ENCODE measurements at places on chromosomes 2 and 18.

DNA sequence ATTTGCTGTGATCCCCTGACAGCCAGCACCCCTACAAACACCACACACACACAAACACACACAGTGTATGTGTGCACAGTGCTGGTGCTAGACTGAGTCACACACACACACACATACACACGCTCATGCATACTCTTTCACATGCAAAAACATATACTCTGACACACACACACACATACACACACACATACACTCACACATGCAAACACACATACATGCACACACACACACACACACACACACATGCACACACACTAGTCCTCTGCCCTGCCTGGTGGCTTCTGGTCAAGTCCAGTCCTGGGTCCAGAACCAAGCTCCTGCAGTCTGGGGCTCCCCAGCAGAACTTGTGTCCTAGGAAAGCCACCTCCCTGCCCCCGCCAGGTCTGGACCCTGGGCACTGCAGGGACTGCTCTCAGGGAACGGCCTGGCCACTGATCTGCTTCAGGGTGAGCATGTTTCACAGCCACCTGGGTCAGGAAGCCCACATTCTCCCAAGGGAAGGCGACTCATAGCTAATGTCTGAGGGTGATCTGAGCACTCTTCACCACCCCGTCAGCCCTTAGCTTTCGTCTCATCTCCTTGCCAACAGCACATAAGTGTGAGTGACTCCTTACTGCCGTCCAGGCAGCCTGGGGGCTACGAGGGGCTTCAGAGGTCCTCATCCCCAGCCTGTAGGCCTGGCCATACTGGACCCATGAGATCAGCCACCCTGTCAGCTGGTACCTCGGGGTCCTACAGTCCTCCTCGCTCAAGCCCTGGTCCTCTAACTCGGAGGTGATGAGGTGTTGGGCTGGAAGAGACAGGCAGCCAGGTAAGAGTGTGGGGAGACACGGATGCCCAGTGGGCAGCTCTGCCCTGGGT, 88.1 kb downstream of the MCFD2 start:
- DNase-seq, result no peak

DNA sequence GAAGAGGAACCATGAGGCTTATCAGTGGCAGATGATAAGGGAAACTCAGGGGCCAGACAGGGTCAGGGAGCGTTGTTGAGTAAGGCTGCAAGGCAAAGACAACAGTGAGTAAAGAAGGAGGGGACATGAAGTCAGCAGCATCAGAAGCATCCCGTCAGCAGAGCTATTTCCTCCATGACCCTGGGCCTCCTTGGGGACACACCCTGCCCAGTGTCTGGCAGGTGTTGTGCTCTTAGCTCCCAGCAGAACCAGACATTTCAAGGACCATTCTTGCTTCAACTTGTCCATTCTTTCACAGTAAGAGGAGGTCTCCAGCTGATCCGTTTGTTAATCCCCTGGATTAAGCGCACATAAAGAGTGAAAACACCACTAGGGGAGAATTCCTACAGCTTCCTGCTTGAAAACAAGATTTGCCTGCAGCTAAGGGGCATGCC, 88.7 kb upstream of the MEIS1 start:
- no peak for DNase-seq

- no peak for DNase-seq
Measured at GRCh38 chr2:148719941-148720436, 75.4 kb downstream of the EPC2 start.

- DNase-seq, result no peak
Measured at GRCh38 chr18:22311301-22311700, 106.4 kb downstream of the CTAGE1 start.

- DNase-seq, result no peak
Measured at GRCh38 chr2:137190411-137191195, 425.3 kb downstream of the THSD7B start.

DNA sequence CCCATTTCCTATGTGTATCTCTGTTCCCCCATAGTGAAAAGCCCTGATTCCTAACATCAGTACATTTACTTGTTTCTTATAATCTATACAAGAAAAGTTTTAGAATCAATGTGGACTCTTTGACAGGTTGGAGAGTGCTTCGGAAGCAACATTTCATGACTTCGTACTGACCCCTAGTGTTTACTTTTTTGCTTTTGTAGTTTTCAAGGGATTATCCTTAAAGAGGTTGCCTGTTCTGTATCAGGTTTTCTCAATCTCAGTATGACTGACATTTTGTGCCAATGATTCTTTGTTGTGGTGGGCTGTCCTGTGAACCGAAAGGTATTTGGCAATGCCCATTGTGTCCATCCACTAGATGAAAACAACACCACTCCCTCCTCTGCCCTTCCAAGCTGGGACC, 43.3 kb upstream of the SERPINB2 start:
- DNase-seq, result no peak

DNA sequence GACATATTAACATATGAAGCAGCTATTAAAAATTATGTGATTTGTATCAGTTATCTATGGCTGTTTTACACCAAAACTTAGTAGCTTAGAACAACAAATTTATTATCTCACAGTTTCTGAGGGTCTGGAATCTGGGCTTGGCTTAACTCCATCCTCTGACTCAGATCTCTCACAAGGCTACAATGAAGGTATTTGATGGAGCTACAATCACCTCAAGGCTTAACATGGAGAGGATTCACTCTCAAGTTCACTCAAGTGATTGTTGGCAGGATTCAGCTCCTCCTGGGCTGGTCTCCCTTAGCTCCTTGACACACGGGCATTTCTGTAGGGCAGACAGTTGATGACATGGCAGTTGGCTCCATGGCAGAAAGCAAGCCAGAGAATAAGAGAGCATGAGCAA, 133.0 kb upstream of the SLC14A2 start:
- no peak for DNase-seq

DNA sequence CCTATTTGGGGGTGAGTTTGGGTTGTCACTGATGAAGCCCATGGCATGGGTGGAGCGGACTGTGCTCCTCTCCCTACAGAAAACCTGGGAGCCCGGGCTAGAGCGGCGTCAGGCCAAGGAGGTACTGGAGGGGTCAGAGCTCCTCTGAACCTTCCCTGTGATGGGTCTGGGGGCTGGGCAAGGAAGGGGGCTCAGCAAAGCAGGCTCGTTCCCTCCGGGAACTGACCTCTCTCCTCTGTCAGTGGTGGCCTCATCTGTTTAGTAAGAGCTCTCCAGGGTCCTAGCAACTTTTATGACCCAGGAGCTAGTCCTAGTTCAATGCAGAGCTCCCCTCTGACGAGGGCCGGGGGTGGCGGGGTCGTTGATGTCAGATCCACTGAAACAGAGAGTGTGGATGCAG, 62.4 kb upstream of the OTOF start:
- DNase-seq, result no peak

DNA sequence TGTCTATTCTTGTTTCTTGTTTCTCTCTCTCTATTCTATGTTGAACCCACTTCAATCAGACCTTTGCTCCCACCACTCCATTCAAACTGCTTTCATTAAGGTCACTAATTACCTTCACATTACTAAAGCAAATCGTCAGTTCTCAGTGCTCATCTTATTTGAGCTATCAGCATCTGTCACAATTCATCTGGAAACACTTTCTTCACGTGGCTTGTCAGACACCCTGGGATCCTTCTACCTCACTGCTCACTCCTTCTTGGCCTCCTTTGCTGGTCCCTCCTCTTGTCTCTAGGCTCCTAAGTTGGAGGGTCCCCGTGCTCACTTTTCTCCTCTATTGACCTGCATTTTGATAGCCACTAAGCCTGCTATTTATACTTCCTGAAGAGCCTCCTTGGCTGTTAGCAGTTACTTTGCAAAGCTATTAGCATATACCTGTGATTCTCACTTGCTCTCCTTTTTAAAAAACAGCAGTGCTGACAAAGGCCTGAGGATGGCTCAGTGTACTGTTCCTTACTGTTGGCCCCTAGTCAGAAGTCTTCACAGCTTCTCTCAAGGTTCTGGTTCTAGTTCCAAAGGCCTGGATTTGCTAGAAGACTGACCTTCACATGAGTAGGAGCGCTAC, 80.2 kb downstream of the PLEKHM3 start:
- DNase-seq, result no peak

DNA sequence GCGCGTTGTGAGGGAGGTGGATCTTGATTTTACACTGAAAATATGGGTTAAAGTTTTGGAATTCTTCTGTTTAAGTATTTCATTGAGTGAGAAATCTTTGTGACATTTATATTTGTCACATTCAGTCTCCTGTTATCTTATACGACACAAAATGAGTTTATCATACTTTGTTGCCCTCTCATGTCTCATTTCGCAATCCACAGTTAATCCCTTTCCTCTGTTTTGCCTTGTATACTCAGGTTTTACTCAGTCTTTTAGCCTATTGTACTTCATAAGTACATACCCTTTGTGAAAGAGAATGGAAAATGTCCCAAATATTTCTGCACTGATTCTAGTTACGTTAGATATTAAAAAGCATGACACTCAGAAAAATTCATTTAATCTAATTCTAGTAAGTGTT, 142.7 kb downstream of the ATP9B start:
- DNase-seq, result no peak

DNA sequence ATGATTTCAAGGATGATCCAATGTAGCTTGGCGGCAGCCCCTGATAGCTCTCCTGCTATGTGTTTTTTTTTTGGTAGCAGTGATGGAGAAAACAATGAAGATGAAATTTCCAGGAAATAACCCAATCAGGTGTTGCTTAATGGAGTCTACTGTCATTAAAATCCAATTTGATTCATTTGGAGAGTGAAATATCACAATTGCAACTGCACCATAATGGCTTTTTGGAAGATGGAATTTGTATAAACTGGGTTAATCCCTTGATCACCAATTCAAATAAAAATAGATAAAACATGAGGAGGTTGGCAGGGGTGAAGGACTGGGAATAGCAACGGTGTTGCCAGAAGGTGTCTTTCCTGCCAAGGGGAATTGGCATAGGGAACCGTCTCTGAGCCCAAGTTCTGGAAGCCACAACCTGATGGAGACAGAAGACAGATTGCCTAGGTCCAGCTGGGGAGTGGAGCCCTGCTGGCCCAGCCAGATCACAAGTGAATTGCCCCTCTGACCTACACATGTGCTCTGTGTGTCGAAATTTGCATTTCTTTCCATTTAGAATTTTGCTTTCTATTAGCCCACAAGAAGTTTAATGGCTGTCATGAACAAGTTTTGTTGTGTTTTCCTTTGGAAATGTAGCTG, 170.3 kb upstream of the SPRED2 start:
- DNase-seq, result no peak

GRCh38 chr2:223855426-223855825, 18.0 kb upstream of the AP1S3 start:
- DNase-seq, result no peak

DNA sequence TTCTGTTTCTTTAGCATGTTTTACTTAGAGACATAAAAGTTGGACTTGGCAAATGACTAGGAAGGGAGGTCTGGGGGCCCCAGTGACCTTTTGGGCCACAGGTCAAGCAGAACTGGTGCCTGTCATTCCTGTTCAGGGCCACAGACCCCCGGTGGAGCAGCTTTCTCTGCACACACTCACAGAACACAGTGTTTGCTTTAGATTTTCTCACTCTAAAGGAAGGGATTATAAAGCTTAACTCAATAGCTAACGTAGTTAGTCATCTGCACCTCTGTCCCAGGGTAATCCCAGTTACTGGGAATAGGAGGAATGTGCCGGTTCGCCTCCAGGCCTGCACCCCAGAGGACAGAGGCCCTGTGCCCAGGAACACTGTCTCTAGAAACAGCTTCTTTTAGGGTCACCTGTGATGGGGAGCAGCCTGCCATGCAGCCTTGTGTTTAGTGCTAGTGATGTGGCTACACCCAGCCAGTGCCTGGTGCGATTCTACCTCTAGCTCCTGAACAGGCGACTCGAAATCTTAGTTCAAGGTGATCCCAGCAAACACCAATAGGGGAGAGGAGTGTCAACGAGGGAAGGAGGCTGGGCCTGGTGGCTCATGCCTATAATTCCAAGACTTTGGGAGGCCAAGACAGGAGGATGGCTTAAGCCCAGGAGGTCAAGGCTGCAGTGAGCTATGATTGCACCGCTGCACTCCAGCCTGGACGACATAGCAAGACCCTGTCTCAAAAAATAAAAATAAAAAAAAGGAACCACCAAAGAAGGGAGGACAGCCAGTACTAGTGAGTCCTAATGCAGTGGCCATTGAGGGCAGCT, 11.6 kb downstream of the SPATA3 start:
- DNase-seq, result no peak

DNA sequence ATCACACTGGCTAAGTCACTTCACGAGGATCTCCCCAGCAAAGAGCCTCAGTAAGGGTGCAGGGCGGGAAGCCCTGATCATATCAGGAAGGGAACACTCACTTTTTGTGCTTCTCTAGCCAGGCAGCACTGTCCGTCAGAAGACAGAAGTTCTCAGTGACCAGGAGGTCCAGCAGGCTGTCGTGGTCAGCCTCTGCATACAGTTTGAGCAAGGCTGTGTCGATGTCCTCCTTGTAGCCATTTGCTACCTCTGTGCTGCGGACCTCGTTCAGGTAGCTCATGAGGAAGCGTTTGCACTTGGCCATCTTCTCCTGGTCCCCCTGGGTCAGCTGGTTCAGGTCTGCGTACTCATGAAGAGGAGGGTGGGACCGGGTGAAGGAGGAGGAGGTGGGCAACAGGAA, 38.7 kb downstream of the GPR45 start:
- no peak for DNase-seq

DNA sequence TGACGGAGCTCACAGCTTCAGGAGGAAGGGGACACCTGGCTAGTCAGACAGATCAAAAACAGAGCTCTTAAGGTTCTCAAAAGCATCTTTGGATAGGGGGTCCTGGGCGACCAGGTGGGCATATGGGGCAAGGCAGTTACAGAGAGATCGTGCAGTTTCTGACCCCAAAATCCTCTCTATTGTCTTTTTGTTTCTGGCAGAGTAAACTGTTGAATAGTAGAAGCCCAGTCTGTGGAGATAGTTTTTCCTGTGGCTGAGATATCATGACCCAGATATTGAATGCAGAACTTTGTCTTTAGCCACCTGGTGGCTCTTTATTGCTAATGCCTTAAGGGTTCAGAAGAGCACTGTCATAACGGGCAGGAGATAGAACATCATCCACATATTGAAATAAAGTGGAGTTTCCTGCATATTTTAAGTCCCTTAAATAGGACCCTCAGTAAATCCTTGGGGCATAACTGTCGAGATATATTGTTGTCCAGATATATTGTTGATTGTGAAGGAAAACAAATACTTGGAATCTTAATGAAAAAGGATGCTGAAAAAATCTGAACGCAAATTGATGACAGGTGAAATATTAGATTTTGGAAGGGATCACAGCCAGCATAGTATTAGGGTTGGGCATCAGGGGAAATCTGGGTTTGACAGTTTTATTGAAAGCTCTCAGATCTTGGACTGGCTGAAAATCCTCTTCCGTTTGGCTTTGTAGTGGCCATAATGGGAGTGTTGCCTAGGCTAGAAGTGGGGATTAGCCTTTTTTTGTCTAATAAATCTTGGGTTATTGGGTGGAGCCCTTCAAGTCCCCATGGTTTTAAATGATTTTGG, 14.1 kb upstream of the ZDBF2 start:
- DNase-seq, result no peak

DNA sequence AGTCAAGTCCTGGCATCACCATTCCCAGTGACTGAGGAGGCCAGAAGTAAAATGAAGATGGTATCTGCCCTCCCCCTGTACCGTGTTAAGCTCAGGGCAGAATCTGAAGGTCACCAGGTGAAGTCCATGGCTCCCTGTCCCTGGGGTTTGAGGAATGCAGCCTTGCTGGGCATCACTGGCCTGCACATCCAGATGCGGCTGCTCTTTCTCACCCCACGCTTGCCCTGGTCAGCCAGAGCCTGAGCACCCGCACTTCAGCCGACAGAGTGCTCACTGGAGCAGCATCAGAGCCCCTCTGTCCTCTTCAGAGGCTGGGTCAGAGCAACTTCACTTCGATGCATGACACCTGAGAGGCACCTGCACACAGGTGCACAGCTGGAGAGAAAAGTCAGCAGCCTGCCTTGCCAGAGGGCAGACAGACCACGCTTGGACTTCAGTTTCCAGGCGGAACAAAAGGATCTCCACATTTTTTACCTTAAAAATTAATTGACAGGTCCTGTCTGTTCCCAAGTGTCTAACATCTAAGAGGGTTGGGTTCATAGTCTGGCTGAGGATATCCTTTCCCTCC, 267.3 kb downstream of the ANAPC1 start:
- no peak for DNase-seq
